ENCODE measurements at places on chromosomes 13 and 19.

GRCh38 chr19:34145741-34146202, 26.5 kb upstream of the LSM14A start:
- peak; percentile 20 for DNase-seq

DNA sequence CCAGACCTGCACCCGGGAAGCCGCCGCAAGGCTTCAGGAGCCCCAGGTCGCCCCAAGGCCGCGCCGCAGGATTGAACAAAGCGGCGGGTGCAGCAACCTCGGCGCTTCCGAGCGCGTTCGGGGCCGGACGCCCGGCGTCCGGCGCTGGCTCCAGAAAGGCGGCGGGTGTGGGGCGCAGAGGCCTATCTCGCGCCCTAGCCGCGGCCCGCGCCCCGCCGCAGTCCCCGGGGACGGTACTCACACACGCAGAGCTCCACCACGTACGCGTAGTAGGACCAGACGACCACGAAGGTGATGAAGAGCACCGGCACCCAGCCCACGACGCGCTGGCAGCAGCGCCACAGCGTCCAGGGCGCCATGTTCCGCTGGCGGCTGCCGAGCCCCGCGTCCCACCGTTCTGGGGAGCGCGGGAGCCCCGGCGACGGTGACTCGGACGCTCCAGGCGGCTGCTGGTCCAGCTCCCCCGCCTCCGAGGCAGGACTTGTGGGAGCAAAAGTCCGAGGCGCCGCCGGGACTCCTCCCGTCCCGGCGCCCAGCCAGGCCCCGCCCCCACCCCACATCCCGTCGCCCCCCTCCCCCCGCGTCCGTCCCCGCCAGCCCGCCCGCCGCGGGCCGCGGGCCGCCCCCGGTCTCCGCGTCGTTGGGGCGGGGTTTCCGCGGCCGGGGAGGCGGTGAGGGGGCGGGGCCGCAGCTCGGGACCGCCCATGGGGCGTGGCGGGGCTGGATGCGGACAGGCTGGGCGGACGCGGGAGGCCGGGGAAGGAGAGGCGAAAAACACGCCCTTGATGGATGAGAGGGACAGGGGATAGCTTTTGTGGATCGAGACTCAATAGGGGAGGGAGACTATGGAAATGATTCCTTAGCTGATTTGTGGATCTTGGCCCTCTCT, at the start of gene ZDHHC20:
Gene ZDHHC20, minus strand, starts transcription at position 491 of the 889 bp plus-strand sequence. Its CDS starts 132 bp downstream, at position 359.
- DNase-seq, result peak; percentile 85

DNA sequence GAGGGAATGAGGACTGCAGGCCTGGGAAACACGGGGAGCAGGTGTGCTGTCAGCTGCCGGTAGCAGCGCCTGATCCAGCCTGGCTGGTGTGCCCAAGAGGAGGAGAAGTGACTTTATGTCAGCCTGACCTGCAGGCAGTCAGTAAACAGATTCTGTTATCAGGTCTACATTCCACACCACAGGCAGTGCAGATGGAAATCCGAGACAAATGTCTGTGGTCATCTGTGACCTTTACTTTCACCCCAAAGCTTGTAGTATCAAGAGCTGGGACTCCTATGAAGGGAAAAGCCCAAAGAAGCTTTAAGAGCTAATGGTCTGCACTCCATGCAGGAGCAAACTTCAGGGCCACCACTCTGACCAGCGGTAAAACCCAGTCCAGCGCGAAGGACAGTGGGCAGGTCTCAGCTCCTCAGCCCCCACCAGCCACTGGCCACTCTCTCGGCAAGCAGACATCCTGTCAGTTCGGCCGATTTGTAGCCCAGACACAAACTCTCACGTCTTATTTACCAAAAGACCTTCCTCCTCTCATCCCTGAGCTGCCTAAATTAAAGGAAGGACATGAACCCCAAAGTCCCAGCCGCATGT, 7.7 kb downstream of the EPS15L1 start:
- DNase-seq, result no peak

DNA sequence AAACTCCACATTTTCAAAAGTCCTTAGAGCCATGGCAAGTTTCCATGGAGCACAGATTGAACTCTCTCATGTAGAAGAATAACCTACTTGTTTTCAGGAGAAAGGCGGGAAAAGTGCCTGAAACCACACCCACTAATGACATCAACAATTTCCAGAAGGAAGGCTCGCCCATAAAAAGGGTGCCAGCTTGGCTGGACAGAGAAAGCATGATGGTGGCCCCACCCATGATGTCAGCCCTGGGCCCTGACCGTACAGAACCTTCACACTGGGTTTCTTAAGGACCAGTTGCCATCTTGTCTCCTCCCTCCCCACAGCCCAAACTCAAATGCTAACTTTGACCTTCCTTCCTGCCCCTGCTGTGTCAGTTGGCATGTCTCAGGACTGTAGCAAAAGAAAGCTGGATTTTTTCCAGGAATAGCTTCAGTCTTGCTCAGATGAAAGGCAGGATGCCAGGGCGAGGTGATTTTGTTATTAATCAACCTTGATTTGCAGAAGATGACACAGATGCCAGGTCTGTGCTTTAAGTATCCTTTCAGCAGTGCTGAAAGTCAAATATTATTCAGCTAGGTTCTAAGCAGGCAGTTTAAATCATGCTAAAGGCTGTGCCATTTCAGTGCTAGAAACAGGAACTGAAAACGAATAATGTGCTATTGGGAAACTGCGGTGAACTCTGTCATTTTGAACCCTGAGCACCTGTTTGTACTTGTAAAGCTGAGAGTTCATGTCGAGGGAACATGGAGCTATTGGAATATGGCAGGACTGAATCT, 89.5 kb upstream of the RFC3 start:
- no peak for DNase-seq

GRCh38 chr13:86476656-86477055, 677.4 kb upstream of the SLITRK6 start:
- no peak for DNase-seq

- no peak for DNase-seq
Measured at GRCh38 chr13:39836038-39836437, 180.6 kb downstream of the COG6 start.

DNA sequence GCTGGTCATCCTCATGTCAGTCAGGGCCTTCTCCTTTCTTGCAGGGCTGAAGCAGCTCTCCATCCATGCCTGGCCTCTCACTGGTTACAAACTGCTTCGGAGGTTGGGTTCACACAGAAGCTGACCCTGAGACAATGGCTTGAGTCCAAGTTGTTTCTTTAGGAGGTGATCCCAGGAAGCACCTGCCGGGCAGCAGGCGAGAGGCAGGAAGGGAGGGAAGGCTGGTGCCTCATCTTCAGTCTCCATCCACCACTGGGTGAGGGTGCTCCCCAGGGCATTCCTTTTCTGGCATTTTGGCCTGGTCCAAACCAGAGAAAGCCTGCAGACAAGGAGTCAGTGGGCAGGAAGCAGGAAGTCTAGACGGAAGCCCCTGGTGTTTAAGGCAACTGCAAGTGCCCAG, 17.6 kb upstream of the SPATA13 start:
- DNase-seq, result no peak

DNA sequence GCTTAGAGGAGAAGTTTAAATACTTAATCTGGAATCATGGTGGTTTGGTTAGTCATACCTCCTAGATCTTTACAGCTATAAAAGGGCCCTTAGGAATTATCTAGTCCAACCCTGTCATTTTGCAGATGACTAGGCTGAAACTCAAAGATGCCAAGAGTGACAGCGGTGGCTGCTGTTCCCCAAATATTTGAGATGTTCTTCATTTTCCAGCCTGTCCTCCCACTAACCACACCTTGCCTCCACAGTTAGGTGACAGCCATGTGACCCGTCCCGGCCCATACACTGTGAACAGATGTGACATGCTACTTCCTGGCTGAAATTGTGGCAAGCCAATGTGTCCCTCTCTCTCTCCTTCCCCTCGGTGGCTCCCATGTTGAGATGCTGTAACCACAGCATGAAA, 225.5 kb upstream of the IPO5 start:
- DNase-seq, result no peak

- no peak for DNase-seq
Measured at GRCh38 chr13:29934531-29935308, 84.3 kb upstream of the UBL3 start.

DNA sequence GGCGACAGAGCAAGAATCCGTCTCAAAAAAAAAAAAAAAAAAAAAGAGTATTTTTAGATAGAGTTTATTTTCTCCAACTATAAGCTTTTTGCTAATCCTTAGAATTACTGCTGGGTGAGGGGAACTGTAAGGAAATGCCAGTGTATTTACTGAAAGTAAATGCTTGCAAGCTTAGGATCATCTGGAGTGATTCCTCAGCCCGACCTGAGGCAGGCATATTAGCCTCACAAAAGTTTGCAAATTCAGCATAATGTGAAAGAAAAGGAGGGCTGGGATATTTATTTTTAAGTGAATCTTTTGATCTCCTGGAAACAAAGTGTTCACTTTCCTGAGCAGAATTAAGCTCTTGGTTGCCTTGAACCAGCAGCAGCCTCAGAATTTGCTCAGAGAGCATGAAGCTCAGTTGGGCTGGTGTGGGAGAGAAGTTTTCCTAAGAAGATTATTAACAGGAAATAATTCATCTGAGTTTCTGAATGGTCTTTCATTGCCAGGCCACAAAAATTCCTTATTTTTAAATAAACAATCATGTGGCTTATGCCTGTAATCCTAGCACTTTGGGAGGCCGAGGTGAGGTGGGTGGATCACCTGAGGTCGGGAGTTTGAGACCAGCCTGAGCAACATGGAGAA, 24.7 kb upstream of the SPATA13 start:
- DNase-seq, result no peak

DNA sequence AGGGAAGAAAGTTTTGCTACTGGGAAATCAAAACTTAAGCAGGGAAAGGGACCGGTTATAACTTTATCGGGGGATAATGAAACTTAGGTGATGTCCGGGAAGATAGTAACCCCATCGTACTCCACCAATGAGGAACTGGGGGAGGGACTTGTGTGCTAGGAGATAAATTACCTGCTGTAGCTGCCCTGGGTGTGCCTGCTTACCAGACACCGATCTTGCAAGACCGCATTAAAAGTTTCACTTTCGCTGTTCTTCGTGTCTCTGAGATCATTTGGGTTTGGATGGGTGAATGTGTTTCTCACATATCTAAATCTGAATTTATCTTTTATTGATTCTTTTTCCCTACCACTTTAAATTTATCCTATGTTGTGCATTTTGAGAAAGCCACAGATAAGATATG, 381.4 kb downstream of the SLITRK6 start:
- DNase-seq, result no peak

- no peak for DNase-seq
Measured at GRCh38 chr19:4981681-4981958, 12.7 kb downstream of the KDM4B start.

- DNase-seq, result no peak
Measured at GRCh38 chr13:79647533-79647932, 166.6 kb downstream of the NDFIP2 start.

GRCh38 chr13:103525530-103525929, 459.3 kb upstream of the SLC10A2 start:
- no peak for DNase-seq

DNA sequence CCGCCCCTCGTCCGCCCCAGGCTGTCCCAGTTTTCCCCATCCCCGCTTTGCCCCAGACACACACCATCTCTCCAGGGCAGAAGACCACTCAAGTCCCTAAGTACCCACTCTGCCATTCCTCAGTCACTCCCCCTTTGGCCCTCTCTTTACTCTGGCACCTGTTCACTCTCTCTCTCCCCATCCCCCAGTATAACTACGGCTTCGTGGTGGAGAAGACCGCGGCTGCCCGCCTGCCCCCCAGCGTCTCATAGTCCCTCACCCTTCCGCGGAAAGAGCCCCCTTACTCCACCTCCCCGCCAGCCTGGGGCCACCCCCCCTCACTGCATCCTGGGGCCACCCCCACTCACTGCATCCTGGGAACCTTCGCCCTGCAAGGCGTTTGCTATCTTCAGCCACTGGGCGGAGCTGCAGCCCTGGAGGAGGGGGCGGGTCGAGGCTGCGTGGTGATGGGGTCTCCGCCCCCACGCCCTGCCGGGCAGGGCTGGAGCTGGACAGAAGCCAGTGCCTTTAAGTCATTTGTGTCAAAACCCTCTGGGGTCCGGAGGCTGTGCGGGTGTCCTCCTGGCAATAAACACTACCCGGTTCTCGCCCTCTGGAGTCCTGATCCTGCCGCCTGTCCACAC, 5.0 kb downstream of the MVB12A start:
- no peak for DNase-seq

DNA sequence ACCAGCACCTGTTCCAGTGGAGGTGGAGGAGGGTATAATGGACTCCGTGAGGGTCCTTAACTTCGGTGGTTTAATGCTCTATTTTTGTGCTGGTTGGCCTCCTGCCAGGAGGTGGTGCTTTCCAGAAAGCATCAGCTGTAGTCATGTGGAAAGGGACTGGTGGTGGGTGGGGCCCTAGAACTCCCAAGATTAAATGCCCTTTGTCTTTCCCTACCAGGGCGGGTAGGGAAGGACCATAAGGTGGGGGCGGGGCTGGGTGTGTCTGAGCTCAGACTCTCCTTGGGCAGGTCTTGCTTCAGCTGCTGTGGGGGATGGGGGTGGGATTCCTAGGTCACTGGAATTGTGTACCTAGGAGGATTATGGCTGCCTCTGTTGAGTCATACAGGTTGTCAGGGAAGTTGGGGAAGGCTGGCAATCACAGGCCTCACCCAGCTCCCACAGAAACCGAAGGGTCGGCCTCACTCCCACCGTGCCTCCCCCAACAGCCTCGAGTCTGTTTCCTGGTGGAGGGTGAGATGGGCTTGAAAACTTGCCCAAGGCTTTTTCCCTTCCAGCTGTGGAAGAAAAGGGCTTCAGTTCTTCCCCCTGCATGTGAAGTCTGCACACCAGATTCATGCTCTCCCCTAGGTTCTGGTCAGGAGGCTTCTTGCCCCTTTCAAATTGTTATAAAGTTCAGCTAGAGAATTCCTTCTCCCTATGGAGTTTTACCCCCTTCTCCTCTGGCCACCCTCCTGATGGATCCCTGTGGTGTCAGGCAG, 60.3 kb upstream of the CLDN10 start:
- no peak for DNase-seq

DNA sequence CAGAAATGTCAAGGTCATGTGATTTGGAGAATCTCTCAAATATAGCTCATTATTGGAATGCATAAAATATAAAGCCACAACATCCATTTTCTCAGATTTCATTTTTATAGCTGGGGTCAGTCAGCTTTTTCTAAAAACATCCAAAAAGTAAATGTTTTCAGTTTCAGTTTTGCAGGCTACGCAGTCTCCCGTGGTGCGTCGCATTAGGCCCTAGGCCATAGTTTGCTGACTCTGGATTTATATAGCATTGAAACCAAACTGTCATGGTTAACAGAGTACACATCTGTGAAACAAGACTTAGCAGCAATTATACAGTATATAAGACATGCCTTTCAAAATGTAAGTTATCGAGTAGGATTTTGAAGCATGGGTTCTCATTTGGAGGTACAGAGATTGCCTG, 140.0 kb downstream of the IRS2 start:
- DNase-seq, result no peak

GRCh38 chr19:51422053-51422448, 4.6 kb upstream of the SIGLEC10 start:
- peak; percentile 82 for DNase-seq

GRCh38 chr19:2478278-2478755, 2.4 kb downstream of the GADD45B start:
- peak; percentile 19 for DNase-seq

GRCh38 chr13:30607908-30608307, 9.8 kb upstream of the USPL1 start:
- DNase-seq, result peak; percentile 60

GRCh38 chr19:4559569-4559968, at the start of gene SEMA6B:
TSS of gene SEMA6B (minus strand) at chr19:4559684. CDS start at chr19:4558457, 1,227 bp downstream.
- no peak for DNase-seq

- no peak for DNase-seq
Measured at GRCh38 chr13:96193728-96194310, 103.9 kb downstream of the HS6ST3 start.
